T follicular helper cell (primary cell): ENCODE measurements at places on chromosomes 12 and 14.

GRCh38 chr12:7555752-7556151 lies 52.2 kb upstream of the CD163 start:
- DNase-seq = no peak

- no peak for DNase-seq
Observed at GRCh38 chr12:103924761-103925641, 5.2 kb upstream of the HSP90B1 start.

GRCh38 chr12:97758194-97758501 lies 295.5 kb downstream of the RMST start:
- DNase-seq = no peak

DNA sequence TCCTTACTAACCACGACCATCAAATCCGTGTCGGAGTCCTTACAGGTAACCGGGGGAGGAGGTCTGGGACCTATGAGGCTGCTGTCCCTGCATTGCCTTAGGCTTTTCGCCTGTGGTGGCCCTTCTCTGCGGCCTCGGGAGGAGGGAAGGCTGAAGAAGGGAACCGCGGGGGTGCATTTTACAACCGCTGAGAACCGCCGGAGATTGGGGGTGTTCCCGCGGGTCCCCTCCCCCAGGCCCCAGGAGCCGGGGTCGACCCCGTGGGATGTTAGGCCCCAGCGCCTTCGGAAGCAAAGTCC lies 549 bp downstream of the GPHN start:
- DNase-seq = no peak

GRCh38 chr14:52029881-52030280 lies 39.0 kb downstream of the NID2 start:
- DNase-seq = no peak

GRCh38 chr12:2008677-2009076 lies 4.4 kb upstream of the DCP1B start:
- no peak for DNase-seq

- no peak for DNase-seq
Observed at GRCh38 chr12:1703771-1704722, 13.2 kb downstream of the ADIPOR2 start.

DNA sequence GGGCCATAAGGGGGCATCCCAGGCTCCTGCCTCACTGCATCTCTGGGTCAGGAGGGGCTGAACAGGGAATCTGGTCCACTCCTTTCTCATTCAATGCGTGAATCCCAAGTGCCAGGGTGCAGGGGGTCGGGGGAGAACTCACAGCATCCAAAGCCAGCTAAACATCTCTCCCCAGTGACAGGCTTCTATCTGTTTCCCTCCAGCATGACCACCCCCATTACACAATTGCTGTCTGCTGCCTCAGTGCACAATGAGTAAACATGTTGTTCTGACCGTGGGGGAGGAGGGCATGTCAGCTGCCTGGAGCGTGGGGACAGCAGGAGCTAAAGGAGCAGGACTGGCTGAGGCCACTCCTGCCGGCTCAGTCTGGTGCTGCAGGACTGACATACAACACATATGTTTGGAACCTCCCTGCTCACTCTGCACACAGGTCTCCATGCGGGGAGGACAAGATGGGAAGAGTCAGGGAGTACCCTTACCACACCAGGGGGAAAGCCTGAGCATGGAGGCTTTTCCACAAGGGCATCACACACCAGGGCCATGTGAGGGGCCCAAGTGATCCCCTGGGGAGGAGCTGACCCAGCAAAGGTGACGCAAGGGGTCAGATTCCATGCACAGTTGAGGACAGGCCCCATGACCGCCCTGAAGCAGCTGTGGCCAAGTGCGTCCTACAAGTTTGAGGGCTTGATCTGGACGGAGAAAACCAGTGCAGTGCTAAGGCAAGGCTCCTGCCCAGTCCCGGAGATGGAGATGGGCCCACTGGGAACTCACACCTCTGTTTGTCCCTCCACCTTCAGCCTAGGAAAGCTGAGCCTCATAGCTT lies 1.4 kb downstream of the TNS2 start:
- DNase-seq = no peak

DNA sequence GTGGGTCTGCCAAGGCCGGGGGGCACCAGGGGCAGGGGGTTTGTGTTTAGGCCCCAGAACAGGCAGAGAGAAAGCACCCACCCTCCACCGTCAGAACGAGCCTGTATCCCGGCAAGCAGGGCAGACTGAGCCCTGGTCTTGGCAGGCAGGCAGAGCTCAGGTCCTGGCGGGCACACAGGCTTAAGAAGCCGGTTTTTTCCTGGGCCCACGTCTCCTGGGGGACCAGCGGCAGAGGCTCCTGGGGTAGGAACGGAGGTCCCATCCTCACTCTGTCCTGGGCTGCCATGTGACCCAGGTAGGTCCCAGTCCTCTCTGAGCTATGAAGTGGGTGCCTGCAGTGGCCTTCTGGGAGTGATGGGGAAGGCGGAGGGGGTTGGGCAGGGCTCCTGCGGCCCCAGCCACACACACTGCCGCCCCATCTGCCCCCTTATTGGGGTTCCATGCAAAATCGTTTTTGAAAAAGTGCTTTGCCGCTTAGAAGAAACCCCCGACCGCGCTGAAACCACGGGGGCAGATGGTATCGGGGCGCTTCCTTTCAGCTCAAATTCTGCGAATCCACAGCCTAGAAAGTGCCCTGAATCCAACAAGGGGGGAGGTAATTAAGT lies 24.2 kb downstream of the SH2B3 start:
- peak; percentile 50 for DNase-seq

DNA sequence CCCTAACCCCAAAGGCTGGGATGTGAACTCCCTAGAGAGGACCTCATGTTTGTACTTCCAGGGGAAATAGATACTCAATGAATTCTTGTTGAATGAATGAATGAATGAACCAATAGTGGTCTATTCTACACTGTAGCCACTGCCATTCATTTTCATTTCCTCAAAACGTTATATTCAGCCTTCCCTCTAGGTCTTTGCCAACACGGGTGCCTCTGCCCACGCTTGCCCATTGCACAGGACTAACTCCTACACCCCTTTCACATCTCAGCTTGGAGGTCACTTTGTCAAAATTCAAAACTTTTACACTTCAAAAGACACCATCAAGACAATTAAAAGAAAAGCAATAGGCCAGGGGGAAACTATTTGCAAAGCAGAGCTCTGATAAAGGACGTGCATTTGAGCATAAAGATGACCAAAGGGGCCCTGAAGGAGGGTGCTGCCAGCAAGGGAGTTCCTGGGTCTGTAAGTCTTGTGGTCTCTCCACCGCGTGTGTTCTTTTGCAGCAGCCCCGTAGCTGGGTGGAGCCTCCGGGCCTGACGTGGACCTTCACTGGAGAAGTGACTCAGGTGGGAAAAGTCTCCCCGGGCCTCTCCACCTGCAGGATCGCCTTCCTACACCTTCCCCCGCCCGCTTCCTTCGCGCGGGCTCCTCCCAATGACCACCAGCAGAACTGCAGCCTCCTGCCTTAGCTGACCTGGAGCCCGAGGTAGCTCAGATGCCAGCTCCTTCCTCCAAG lies 31.5 kb downstream of the TMEM63C start:
- no peak for DNase-seq

DNA sequence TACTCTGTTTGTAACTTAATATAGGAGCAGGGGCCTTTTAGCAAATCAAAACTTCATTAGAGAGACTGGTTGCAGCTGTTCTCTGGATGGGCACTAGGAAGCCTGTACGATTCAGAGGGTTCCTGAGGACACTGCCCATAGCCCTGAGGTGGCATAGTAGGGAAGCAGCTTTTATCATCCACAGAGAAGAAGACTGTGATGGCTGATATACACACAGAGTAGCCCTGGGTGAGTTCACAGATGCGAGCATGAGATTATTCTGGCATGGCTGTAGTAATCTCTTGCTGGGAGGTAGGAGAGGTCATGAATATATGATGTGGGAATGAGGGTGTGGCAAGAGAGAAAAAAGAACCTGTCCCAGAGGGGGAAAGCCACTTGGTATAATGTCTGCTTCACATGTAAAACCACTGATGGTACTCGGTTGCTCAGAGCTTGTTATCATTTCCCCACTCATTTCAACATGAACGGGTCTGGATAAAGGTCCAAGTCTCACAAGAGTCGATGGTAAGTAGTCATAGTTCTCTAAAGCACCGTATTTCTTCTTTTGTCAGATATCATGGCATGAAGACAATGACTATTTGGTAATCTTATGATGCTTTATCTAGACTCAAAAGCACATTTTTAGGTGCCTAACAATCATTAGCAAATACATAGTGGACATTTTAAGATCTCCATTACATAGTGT lies 52.0 kb downstream of the PEBP1 start:
- DNase-seq = no peak

- DNase-seq = peak; percentile 31
Observed at GRCh38 chr12:25052196-25052913, 103.5 kb upstream of the BCAT1 start.

DNA sequence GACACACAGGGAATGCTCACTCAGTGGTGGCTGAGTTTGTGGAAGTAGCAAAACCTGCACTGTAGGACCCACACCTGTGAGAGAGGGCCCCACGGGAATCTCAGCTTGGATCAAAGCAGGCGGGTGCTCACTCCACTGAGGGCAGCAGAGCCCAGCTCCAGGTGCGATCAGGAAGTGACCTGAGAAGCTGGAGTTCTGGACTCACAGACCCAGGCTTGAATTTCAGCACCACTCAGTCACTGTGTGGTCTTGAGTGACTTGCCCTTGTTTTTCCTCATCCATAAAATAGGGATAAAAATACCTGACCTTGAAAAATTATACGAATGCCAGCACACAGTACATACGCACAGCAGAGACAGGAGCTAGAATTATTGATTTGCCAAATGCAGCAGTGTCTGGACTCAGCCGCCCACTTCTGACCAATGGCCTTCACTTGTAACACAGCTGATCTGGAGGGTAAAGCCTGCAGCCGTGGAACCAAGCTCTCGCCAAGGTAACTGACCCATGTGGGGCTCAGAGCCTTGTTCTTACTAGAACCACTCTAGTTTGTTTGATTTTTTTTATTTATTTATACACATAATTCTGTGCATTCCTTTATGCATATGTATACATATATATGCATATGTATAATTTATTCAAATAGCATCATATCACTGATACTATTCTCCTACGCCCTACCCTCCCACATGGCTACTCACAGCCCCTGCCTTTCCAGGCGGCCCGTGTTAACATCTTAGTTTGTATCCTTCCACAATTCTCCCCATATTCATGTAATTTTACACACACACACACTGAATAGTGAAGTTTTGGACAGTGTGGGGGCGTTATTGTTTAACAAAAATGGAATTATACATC lies 53.9 kb downstream of the DPF3 start:
- no peak for DNase-seq

DNA sequence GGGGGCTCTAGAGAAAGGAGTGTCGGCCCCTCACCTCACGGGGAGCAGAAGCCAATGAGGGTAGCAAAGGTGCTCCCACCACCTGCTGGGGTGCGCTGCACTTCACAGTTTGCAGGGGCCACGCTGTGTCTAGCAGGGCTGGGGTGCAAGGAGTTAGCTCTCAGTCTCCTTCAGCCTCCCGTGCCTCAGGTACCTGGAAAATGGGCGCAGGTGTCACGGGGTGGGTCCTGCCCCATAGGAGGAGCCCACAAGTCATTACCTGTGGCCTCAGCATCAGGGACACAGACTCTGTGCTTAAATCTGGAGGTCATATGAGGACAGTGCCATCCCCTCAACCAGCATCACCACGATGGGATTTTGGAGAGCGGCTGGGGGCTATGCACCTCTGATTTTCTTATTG lies 326.7 kb downstream of the ADGRD1 start:
- no peak for DNase-seq

- no peak for DNase-seq
Observed at GRCh38 chr12:45278447-45278846, 62.6 kb downstream of the ANO6 start.

GRCh38 chr14:75340921-75341320 lies 62.3 kb downstream of the FOS start:
- no peak for DNase-seq

DNA sequence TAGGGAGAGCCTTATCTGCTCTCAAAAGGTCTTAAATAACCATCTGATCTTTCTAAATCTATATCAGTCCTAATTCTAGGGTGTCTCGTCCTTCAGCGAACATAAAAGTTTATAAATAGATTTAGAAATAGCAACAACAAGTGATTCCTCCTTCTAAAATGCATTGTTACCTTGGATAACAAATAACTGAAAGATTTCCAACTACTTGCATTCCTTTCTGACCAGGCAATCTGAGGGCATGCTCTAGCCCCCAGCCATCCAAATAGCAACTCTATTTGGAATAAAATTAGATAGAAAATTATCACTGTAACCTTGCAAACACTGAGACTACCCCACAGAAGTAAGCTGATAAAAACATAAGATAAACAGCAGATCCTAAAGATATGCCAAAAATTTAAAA lies 21.8 kb upstream of the KRR1 start:
- DNase-seq = no peak

- no peak for DNase-seq
Observed at GRCh38 chr12:59963546-59963945, 367.7 kb downstream of the SLC16A7 start.

- DNase-seq = no peak
Observed at GRCh38 chr12:52644078-52644415, 8.0 kb downstream of the KRT2 start.

GRCh38 chr14:92659765-92660561 lies 88.5 kb downstream of the LGMN start:
- no peak for DNase-seq

GRCh38 chr14:63542231-63542999 lies 762 bp downstream of the PPP2R5E start:
- no peak for DNase-seq

DNA sequence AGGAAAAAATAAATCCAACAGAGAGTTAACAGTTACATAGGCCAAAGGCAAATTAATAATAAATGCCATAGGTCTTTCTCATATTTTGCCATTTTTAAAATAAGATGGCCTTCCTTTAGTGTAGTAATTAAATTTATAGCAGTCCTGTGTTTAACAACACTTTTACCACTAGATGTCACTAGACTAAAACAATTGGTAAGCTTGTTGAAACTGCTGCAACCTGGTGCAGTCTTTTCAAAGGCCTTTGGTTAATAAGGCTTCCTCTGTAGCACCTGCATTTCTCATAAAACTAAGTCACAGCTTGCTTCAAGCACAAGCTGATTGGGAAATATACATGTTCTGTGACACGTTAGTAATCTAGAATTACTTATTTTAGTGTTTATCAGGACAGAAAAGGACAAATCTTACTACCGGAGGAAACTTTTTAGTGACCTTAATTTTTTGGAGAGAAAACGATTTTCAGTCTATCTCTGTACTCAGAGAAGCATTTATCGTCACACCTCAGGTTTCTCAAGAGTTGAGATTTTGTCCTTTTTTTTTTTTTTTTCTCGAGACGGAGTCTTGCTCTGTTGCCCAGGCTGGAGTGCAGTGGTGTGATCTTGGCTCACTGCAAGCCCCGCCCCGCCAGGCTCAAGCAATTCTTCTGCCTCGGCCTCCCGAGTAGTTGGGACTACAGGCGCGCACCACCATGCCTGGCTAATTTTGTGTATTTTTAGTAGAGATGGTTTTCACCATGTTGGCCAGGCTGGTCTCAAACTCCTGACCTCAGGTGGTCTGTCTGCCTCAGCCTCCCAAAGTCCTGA lies 20.0 kb downstream of the BORCS5 start:
- DNase-seq = peak; percentile 14
